ENCODE measurements at places on chromosomes 2 and 18.

- no peak for DNase-seq
Observed at GRCh38 chr18:7677001-7677400, 109.9 kb downstream of the PTPRM start.

- no peak for DNase-seq
Observed at GRCh38 chr2:163626639-163627109, 109.1 kb downstream of the FIGN start.

DNA sequence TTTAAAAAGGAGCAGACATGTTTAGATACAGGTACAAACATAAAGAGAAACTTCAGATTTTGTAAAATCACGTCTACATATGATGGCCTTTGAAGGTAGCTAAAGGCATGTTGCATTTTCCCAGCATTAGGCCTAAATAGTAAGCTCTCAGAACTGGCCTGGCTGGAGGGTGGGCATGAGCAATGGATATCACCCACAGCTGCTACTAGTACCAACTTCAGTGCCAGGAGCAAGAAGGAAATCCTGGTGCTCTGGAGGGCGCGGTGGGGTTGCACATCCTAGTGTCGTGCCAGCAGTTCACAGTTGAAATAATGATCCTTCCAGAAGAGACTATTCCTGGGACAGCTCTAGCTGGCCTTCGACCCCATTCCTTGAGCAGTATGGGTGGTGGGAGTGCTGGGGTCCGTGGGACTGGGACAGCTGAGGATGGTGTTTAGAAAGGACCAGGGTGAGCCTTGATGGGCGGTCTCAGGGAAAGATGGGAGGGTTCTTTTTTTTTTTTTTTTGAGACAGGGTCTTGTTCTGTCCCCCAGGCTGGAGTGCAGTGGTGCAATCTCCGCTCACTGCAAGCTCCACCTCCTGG, 4.9 kb downstream of the DES start:
- DNase-seq = no peak

- no peak for DNase-seq
Observed at GRCh38 chr2:102509749-102510148, 36.7 kb downstream of the SLC9A4 start.

- DNase-seq = no peak
Observed at GRCh38 chr2:167424803-167425755, 536.8 kb downstream of the XIRP2 start.

DNA sequence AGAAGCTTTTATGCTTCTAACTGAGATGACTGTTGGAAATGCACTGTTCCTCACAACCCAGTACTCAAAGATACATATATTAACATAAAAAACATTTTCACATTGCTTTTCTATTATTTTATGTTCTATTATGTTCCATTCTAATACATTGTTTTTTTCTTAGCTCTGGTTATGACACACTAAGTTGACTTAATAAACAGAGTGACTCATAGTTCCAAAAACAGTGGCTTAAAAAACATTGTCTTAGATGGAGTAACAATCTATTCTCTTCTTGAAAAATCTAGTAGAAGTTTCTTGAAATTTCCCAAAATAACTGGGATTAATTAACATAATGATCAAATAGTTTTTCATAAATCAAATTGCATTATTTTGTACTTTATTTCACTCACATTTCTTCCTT, 328.2 kb upstream of the LRATD1 start:
- no peak for DNase-seq

- DNase-seq = no peak
Observed at GRCh38 chr2:174666312-174666711, 68.7 kb upstream of the WIPF1 start.

- no peak for DNase-seq
Observed at GRCh38 chr18:45365835-45366234, 249.4 kb upstream of the SLC14A2 start.

DNA sequence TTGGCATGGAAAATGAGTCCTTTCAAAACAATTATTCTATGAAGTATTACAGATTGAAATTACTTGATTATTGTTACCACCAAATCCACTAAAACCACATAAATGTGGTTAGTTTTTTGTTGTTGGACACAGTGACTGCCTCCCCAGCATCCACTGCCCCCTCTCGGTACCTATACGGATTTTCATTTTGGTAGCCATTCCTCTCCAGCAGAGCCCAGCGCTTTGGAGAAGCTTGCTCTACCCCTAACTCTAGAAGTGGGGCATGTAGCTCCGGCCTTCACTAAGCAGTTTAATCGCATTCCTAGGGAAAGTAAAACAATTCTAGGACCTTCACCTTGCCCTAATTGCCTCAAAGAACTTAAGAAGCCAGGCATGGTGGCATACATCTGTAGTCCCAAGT, 24.2 kb downstream of the OLA1 start:
- DNase-seq = no peak

DNA sequence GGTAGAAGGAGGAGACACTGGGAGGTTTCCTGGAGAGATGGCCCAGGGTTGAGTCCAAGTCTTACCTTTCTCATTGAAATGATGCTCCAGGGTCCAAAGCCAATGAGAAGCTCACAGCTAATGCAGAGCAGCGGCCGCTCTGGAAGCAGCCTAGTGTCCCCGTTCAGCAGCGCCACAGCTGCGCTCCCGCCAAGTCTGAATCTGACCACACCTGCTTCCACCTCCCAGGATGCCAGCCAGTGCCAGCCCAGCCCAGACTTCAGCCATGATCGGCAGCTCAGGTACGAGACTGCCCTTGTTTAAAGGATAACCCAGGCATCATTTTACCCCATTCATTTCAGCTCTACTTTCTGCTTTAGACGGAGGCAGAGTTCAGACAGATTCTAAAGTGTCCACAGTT, 11.9 kb upstream of the RPL31 start:
- no peak for DNase-seq

GRCh38 chr2:28209261-28209691, 183.4 kb upstream of the FOSL2 start:
- DNase-seq = no peak

GRCh38 chr2:241913703-241914102, 44.2 kb downstream of the RTP5 start:
- DNase-seq = no peak

DNA sequence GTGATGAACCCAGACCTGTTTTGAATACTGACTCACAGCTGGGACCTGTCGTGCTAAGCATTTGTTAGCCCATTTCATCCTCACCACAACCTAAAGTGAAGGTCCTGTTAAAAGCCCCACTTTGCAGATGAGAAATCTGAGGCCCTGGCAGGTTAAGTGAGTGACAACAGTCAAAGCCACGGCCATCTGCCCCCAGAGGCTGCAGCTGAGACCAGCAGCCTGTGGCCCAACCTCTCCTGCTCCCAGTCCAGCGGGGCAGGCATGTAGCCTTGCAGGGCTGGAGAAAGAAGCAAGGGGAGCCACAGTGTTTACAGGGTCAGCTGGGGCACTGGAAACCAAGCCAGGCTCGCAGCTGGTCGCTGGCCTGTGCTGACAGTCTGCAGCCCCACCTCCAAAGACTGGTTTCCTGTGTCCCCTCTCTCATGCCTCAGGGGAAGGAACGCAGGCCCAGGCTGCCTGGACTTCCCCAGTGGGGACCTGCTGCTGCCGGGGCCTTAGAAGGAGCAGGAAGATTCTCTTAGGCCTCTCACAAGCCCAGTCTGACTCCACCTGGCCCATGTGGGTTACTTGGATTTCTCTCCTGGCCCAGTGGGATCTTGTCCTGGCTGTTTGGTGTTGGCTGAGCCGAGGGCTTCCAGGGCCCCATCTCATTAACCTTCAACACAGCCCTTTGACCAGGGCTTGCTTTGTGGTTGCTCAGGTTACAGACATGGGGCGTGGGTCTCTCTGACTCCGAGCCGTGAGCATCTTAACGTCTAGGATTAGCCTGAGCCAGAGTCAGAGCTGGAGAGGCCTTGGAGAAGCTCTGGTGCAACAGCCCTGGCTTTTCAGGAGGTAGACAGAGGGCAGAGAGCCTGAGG, 1.7 kb downstream of the INPP5D start:
- DNase-seq = no peak

DNA sequence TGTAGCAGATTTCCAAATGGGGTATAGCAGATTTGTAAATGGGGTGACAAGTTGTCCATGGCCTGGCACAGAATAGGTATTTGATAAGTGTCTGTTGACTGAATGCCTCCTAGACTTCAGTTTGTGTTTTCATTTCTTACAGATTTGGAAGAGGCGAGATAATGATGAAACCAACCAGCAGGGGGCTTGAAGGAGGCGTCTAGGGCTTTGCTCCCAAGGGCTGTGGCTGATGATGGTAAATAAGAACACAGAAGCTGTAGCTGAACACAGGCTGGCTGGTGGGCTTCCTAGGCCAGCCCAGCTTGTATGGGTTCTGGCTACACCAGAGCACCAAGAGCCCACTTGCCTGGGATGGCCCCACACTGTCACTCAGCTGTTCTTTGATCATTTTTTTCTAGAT, 19.4 kb downstream of the SFTPB start:
- no peak for DNase-seq

GRCh38 chr2:121420486-121420885, 110.2 kb upstream of the RNU4ATAC start:
- no peak for DNase-seq

GRCh38 chr2:64273524-64274398, 129.5 kb upstream of the PELI1 start:
- DNase-seq = no peak

DNA sequence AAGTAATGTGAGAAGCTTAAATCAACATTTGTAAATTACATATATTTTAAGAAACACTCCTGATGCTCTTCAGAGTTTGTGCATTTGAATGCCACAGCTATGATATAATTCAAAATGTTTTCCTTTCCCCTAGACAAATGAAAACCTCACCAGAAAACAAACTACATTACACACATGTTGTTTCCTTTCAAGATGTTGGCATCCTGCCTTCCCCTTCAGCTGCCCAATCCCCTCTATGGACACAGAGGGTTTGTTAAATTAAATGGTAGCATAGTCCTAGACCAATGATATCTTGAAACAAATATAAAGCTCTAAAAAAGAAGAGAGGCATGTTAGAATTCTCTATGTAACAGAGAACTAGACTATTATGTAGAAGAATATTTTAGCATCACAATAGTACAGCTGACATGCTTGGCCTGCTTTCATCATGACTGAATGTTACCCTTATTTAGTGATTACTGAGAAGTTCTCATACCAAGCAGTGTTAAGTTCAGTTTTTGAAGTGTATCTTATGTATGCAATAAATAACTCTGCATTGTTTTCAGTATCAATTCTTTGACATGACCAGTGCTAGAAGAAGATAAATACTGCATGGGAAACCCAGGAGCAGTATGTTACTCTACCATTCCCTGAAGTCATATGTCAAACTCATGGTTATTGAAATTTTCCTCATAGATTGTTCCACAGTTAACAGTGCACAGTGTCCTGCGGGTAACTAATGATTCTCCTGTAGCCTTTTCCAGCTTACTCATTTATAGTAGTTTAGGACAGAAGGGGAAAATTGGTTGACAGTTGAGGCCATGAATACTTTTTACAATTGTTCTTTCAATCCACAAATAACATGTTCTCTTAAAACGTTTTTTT, 316.3 kb upstream of the KCNJ3 start:
- DNase-seq = no peak

DNA sequence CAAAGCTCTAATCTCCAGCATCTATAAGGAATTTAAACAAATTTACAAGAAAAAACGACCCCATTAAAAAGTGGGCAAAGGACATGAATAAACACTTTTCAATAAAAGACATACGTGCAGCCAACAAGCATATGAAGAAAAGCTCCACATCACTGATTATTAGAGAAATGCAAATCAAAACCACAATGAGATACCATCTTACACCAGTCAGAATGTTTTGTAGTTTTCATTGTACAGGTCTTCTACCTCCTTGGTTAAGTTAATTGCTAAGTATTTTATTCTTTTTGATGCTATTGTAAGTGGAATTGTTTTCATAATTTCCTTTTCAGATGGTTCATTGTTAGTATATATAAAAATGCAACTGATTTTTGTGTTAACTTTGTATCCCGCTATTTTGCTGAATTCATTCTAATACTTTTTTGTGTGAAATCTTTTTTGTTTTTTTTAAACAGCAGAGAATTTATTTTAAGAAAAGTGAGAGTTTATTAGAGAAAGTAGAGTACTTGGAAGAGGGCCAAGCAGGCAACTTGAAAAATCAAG, 40.7 kb downstream of the SLC39A10 start:
- DNase-seq = no peak

- DNase-seq = no peak
Observed at GRCh38 chr18:8163286-8163959, 445.8 kb upstream of the RAB12 start.

GRCh38 chr2:6885551-6885950, 8.0 kb downstream of the RSAD2 start:
- no peak for DNase-seq

DNA sequence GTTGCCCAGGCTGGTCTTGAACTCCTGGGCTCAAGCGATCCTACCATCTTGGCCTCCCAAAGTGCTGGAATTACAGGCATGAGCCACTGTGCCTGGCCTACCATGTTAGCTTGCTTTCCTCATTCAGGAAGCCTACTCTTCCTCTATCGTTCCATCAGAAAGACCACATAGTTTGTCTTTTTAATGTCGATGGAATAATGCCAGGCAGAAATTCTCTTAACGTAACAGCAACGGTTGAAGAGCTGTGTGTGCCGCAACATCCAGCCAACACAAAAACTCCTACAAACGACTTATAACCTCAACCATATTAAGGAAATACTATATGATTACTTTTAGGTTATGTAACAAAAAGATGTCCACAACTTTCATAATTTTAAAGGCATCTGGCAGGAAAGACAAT, 10.5 kb downstream of the ITGB1BP1 start:
- DNase-seq = no peak

- DNase-seq = no peak
Observed at GRCh38 chr18:74633652-74634352, 36.1 kb downstream of the ZNF407 start.

DNA sequence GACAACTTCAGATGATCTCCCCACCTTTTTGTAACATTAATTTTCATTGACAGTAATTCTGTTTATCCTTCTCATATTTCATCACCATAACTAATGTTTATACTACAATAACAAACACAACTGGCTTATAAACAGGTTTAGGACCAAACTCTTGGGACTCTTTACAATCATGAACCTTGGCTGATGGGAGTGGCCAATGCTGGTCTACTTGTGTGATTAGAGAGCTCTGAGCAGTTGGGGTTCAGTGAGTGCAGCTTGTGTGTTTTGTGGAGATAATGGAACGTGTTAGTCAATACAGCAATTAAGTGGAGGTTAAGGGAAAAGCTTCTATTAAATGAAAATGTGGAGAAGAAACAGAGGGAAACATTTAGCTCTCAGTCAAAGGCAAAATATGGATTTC, 207.1 kb downstream of the SPAG16 start:
- DNase-seq = no peak

DNA sequence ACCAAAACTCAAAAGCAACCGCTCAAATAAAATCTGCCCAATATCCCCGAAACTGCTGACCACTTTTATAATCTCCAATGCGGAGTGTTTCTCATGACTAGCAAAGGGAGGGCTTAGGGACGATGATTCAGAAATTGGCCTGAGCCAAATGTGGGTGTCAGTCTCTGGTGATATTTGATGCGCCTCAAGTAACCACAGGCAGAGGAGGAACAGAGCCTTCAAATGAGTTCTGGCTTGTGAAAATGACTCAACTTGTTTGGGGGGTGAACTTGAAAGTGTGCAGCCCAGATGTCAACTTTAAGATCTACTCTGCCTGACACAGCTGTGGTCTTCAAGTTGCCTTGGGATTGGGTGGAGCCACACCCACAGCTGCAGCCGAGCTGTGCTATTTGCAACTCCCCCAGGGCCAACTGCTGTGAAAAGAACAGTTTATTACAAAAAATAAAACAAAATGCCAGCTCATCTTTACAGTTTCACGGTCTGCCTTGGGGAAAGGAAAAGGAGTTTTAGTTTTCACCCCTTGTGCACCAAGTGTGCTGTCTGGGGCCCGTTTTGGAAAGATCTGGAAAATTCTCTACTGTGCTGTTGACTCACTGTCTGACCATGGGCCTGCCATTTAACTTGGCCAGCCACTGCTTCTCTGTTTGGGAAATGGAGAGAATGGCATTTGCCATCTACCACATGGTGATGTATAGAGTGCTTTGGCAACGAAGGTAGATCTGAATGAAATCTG, 222.1 kb downstream of the MTX2 start:
- no peak for DNase-seq
